ENCODE measurements at places on chromosomes 16 and 17. TPM values are rescaled to one million over a fixed set of nuclear protein-coding genes. Genes with fewer than 3 reads are reported as not detected.

Gene HOXB9
- total RNA-seq: not detected

Gene ADAD2
- not detected for total RNA-seq

Gene PNMT
- total RNA-seq: not detected

DNA sequence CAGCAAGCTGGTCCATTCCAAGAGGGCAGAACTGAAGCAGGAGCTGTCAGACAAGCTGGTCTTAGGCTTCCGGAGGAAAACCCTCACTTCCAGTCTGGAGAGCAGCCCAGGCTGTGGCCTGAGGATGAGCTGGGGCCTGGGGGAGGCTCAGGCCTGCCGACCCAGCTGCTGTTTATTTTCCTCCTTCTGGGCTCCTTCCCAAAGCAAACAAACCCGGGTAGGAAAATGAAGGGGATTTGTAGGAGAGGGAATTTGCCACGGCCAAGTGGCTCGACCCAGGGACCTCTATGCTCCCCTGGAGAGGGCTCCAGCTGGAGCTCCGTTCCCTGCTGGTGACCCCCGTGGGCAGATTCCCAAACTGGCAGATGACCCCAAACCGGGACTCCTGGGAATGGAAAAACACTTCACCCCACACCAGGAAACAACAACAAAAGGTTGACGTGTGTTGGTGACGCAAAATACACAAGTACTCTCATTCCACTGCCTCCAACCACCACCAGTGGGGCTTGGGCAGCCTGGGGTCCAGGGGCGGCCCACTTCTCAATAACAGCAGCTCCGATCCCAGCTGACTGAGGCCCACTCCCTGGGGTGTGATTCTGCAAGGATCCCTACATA, 8.8 kb downstream of the JUP start:
- no peak overlapping the region for H3K27ac ChIP-seq
- no peak overlapping the region for H3K4me3 ChIP-seq
- H3K4me1 ChIP-seq: no peaks in the 10 kb centered on the region
- H3K36me3 ChIP-seq: no peaks in the 10 kb centered on the region

DNA sequence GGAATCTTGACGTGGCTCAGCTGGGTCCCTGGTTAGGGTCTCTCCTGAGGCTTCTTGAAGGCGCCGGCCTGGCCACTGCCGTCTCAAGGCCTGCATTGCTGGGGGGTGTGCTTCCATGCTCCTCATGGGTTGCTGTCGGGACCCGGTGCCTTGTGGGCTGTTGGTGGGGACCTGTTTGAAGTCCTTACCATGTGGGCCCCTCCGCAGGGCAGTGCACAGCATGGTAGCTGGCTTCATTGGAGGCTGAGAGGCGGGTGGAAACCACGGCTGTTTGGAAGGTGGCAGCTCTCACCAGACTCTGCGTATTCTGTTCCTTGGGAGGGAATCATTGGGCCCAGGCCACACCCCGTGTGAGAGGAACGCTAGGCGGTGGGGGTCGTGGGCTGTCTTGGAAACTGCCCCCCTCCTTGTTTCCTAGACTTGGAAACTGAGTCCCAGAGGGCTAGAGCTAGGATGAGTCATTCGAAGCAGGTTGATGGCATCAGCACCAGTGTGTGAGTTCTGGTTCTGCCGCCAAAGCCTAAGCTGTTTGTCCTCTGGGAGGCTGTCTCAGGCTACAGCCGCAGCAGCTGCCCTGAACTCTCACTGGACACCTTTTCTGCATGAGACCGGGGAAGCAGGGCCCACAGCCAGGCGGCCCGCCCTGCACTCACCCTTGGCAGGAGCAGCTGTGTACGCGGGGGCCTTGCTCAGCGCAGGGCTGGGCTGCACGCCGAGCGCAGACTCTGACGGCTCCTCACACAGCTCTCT, 35.2 kb downstream of the ZNF750 start:
- H3K27ac ChIP-seq: no peak overlapping the region
- no peaks in the 10 kb centered on the region for H3K4me1 ChIP-seq
- DNase-seq: no peak
- peaks cover 27% of the 10 kb centered on the region for H3K36me3 ChIP-seq
- no peak overlapping the region for H3K4me3 ChIP-seq
- H3K27me3 ChIP-seq: no peaks in the 10 kb centered on the region

DNA sequence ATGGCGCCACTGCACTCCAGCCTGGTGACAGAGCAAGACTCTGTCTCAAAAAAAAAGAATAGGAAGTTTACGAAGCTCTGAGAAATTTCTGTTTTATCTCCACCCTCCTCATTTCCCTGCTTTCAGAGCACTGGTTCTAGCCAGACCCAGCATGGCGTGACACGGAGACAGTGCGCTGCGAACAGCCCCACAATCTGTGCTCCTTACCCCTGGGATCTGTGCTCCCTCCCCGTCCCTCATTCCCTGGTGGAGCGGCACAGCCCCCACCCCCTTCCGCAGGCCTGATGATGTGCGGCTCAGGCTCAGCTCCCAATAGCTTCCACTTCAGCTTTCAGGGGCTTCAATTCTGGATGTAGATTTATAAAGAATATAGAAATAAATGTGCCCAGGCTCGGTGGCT, 56.1 kb upstream of the ENDOV start:
- no peaks in the 10 kb centered on the region for H3K4me1 ChIP-seq
- H3K36me3 ChIP-seq: peaks cover 97% of the 10 kb centered on the region
- H3K27me3 ChIP-seq: no peaks in the 10 kb centered on the region
- no peak overlapping the region for H3K4me3 ChIP-seq
- no peak for DNase-seq
- no peak overlapping the region for H3K27ac ChIP-seq

GRCh38 chr16:11396241-11397048, 51.2 kb downstream of the RMI2 start:
- no peaks in the 10 kb centered on the region for H3K27me3 ChIP-seq
- H3K4me3 ChIP-seq: no peak overlapping the region
- peak; percentile 58 for DNase-seq
- no peak overlapping the region for H3K27ac ChIP-seq
- H3K4me1 ChIP-seq: peaks cover 6% of the 10 kb centered on the region

- H3K36me3 ChIP-seq: no peaks in the 10 kb centered on the region
- no peak overlapping the region for H3K4me3 ChIP-seq
- no peak for DNase-seq
- no peak overlapping the region for H3K27ac ChIP-seq
- H3K27me3 ChIP-seq: no peaks in the 10 kb centered on the region
- no peaks in the 10 kb centered on the region for H3K4me1 ChIP-seq
Observed at GRCh38 chr16:13264749-13265552, 363.6 kb downstream of the SHISA9 start.

- H3K27ac ChIP-seq: no peak overlapping the region
- no peak for DNase-seq
- peaks cover 21% of the 10 kb centered on the region for H3K4me1 ChIP-seq
Observed at GRCh38 chr17:80822700-80823410, 168.8 kb upstream of the CHMP6 start.
